Dorsolateral prefrontal cortex (tissue), 122 donors: ENCODE measurements at places on chromosomes 3 and 15.

DNA sequence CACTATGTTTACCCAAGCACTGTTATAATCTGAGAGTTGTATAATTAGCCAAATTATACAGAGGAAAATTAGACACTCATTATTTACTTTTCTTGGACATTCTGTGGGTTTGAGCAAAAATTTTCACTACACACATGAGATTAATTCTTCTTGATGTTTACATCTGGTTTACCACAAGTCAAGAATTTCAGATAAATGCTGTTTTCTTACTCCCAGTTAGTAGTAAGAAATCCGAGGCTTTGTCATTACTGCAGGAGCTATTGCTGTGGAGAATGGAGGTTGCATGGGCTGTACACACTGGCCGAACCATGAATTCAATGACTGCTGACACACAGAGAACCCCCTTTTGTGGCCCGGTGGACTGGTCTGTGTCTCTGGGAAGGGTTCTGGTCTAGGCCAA lies 207.7 kb upstream of the CFAP20DC start:
- DNase-seq, result no peak

- DNase-seq, result no peak
These were observed 41.0 kb downstream of the CD200 start for GRCh38 chr3:112373924-112374323.

DNA sequence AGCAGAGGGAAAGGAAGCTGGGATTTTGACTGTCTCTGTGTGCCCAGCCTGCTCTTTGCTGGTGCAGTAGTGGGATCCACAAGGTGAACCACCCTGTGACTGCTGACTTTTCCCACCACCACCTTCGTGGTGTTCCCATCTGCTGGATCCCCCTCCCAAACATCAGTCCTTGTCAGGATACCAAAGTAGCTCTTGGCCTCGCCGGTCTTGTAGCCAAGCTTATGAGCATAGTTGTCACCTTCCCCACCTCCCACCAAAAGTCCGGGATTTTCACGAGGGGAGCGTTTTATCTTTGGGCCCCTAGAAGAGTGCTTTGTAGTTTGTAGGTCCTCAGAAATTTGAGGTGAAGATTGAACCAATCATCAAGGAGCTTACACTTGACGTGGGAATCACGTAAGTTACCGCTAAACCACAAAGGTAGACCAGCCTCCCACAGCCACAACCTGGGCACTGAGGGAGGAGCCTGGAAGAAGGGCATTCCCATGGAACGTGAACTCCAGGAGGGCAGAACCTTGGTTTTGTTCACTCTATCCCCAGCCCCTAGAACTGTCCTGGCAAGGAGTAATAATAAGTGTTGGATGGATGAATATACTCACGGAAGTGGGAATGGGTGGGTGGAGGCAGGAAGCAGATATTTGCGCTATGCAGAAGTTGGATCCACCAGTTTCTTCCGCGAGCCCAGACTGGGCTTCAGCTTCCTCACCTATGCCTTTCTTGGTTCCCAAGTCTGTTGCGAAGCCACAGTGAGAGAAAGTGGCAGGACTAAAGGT lies 814 bp upstream of the TEX264 start:
- no peak for DNase-seq

GRCh38 chr3:7841451-7841850 lies 660.2 kb upstream of the LMCD1 start:
- no peak for DNase-seq

DNA sequence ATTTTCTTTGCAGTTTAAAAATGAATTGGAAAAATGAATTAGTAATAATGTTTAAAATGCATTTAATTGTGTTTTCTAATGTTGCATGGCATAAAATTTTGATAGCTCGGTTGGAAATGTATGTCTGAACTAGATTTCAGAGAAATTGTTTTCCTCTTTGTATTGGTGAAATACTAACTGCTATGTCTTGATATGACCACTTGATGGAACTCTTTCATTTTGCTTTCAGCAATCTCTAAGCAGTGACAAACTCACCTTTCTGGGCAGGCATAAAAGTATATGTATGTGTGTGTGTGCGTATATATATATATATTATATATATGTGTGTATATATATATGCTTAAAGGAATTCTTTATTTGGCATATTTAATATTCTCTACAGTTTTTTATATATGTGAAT lies 239.3 kb upstream of the ZNF717 start:
- no peak for DNase-seq

DNA sequence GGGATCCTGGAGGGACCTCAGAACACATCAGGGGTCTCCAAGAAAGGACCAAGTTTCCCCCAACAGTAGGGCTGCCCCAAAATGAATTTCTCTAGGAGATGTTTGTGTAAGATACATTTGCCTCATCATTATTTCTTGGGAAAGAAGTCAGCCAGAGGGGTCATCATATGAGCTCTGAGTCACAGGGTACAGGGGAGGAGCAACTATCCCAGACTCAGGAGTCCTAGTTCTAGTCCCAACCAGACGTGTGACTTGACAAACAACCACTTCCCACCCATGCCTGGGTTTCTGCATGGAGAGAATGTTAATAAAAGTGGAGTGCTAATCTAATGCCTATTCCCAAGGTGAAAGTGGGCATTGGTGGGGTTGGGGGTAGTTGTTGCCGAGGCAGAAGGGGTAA lies 144.1 kb downstream of the ALDH1A2 start:
- DNase-seq, result no peak

DNA sequence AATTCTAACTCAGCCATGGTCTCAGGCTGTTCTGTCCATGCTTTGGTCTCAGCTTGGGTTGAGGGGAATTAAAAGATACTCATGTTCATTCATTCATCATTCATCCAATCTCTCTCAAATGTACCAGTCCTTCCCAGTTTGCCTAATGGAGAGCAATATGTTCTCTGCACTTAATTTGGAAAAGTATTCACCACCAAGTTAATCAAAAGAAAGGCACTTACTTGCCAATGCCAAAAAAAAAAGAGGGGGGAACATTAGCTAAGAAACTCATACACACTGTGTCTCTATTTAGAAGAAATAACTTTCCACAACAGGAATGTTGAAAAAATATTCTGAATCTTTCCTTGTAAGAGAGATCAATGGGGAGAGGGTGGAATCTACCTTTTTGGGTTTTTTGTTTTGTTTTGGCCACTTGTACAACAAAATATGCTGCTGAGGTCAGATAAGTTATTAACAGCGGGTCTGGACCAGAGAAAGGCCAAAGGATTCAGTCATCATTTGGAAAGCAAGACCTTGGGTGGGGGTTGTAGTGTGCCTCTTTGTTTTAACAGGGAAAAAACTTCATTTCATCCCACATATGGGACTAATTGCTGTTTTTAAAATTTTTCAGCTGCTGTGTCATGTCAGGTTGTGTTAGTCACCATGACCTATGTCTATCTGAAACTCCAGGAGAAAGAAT lies 152.3 kb downstream of the FBN1 start:
- DNase-seq, result no peak

GRCh38 chr15:93028111-93028631 lies 60.8 kb downstream of the RGMA start:
- DNase-seq, result no peak

GRCh38 chr3:46557814-46558183 lies 8.3 kb downstream of the LRRC2 start:
- no peak for DNase-seq

- DNase-seq, result no peak
These were observed 244.4 kb upstream of the STAC start for GRCh38 chr3:36135863-36136262.

- DNase-seq, result no peak
These were observed 163.1 kb downstream of the CHL1 start for GRCh38 chr3:359672-360071.

GRCh38 chr3:124565013-124565412 lies 165.2 kb upstream of the UMPS start:
- DNase-seq, result peak; percentile 77

DNA sequence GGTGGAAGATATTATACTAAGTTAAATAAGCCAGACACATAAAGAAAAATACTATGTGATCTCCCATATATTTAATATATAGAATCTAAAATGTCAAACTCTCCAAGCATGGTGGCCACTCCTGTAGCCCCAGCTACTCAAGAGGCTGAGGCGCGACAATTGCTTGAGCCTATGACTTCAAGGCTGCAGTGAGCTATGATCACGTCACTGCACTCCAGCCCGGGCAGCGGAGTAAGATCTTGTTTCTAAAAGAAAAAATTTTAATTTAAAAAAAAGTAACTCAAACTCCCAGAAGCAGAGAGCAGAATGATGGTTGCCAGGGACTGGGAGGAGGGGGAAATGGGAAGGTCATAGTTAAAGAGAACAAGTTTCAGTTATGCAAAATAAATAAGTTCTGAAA lies 13.3 kb downstream of the RAB27A start:
- no peak for DNase-seq

DNA sequence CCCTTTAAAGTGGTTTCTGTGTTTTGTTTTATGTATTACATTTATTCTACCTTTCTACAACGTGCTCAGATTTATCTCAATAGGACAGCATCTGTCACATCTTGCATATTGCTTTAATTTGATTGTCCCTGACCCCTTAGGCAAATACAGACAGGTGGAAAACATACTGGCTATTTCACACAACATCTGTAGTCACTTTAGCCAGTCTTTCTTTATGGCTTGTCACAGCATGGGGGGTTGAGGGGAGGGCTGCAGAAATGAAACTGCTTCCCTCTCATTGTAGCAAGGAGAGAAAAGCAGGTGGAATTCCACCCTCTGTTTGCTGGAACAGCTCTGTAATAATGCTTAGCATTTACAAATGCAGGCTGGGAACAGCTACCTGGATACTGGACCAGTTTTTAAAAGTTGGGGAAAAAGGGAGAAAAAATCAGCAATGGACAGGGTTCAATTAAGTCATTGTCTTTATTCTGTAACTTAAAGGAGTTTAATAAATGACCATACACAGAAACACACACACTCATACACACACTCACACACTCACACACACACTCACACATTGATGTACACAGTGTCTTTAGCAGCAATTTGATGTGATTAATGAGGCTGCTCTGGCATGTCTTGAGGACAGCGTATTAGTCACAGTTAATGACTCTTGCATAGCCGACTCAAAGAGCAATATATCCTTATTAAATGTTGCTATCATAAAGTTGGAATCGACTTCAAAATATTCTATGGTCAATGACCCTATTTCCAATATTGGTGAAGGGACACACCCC lies 283.7 kb upstream of the GBE1 start:
- no peak for DNase-seq

GRCh38 chr3:79032686-79033318 lies 735.0 kb downstream of the ROBO1 start:
- no peak for DNase-seq

DNA sequence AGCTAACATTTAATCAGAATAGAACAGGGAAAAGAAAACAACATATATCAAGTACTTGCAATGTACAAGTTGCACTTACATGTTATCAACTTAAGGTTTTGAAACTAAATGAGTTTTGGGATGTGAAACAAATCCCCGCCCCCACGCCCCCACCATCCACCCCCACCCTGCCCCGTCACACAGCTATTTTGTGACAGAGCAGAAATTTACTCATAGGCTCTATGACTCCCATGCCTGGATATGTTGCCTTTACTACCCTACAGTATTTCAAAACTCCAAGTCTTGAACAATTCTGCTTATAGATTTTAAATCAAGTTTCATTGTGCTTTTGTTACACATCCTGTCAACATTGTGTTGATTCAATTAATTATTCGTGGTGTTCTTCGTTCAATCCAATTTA lies 18.1 kb upstream of the IL1RAP start:
- no peak for DNase-seq

DNA sequence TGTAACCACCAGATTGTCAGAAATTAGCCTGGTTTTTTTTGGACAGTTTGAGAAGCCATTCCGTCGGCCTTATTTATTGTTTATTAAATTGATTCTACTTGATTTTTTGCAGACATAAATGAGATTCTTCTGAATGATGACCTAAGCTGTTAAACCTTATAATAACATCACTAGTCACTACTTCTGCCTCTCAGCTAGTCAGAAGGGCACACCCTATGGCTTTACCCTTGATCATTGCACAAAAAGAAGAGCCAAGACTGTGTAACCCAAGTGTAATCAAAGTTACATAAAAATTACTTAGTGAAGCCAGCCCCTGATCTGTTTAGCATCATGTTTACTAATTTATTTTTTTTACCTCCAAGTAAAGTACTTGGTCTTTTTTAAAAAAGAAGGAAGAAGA lies 64.3 kb downstream of the CHL1 start:
- DNase-seq, result no peak

GRCh38 chr3:151318991-151319390 lies 2.4 kb upstream of the GPR87 start:
- no peak for DNase-seq

- DNase-seq, result no peak
These were observed 65.7 kb downstream of the MYLK start for GRCh38 chr3:123818324-123818920.
